ENCODE measurements at places on chromosomes 2 and 18.

DNA sequence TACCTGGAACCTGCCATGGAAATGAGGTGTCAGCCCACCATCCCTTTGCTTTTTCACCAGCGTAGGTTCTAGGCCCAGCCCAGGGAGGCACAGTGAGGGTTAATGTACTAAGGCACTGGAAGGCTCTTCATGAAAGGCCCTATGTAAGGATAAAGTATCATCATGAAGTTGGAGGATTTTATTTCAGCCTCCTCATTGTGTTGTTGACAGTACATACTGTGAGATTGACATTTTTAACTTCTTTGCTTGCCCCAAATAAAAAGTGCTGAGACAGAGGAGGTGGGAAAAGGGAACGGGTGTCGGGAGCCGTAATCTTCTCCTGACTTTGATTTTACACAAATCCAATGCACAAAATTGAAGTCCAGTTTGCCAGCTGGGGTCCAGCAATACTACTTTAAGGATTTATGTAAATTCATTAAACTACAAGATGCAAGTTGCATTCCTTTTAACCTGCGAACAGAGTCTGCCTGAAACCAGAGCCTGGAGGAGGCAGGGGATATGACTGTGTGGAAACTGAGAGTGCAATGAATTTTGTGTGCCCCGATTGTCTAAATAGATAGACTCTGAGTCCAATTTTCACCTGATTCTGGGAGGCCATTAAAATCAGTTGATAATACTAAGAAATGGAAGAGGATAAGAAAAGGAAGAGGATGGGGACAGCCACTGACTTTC, 5.4 kb upstream of the NCKAP5 start:
- DNase-seq: no peak

DNA sequence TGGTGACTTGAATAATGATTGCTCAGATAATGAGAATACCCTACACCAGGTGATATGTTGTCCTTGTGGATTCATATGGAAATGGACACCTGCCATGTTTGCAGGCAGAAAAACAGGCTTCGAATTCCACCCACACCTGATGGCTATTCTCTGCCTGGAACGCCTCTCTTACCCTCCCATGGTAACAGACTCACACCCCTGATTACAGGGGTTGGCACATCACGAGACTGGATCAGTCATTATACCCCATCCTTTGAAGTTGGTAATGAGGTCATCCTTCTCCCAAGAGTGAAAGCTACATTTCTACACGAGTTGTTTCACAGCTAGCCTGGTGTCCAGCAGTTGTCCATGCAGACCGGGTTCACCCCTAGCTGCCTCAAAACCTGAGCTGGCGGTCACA, 71.4 kb upstream of the MBOAT2 start:
- DNase-seq: no peak

GRCh38 chr2:64786343-64787018, 132.8 kb upstream of the SERTAD2 start:
- no peak for DNase-seq

- no peak for DNase-seq
Measured at GRCh38 chr2:224545884-224546644, 39.1 kb downstream of the CUL3 start.

DNA sequence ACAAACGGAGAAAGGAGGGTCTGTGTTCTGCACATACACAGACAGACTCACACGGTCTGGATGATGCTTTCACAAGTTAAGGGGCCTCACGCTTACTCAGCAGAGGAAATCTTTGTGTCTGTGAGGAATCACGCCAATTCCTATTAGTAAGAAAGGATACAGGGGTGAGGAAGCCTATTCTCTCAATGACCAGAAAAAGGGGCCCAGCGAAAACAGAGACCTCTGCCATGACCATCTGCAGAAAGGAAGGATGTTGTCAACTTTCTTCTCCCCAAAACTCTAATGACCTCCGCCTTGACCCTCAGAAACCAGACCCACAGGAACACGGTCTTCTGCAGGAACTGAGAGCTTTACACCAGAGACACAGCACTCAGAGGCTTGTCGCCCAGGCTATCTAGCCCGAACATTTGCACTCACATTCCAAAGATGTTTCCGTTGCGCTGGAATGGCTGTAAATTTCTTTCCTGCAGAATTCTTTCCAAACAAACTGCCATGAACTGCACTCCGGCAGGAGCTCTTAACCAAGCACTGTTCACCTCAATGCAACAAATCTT, 186.3 kb downstream of the TCF4 start:
- DNase-seq: no peak

DNA sequence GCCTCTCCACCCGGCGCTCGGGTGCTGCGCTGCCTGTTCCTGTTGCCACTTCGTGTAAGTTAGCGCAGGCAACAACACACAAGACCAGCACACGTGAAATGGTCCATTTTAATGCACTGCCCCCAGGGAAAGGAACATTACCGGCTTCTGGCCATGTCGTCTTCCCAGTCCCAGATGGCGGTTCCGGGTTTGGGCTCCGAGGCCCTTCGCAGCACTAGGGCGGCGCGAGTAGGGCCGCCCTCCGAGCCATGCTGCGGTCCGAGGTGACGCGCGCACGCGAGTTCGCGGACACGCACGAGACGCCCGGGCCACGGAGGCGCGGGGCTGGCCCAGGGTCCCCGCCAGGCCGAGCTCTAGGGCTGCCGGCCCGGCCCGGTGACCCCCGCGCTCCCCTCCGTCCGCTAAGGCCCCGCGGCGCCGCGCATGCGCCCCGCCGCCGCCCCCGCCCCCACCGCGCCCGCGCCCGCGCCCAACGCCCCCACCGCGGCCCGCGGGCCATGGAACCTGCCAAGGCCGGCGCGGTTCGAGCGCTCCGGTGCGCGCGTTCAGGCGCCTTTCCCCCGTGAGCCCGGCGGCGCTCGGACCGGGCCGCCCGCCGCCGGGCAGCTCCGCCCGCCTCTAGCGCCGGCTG, 367 bp upstream of the ZNF236 start:
- no peak for DNase-seq

DNA sequence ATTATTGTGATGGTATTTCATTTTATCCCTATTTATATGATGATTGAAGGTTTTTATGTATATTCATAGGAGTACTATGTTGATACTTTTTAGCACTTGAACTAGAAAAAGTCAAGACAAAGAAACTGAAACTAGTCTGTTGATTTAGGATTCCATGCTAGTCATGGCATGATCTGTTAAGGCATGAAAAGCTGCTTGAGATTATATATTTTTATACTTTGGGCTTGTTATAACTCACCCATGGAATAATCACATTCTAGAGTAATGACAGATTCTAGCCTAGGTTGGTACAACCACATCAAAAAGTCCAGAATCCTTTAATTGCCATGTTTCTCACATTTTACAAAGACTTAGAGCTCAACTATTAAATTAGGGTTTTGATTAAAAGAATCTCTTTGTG, 472.6 kb upstream of the CELF4 start:
- DNase-seq: no peak

- DNase-seq: no peak
Measured at GRCh38 chr18:2881840-2882195, 35.0 kb downstream of the EMILIN2 start.

- peak; percentile 79 for DNase-seq
Measured at GRCh38 chr2:37456479-37456878, 112.0 kb downstream of the QPCT start.

DNA sequence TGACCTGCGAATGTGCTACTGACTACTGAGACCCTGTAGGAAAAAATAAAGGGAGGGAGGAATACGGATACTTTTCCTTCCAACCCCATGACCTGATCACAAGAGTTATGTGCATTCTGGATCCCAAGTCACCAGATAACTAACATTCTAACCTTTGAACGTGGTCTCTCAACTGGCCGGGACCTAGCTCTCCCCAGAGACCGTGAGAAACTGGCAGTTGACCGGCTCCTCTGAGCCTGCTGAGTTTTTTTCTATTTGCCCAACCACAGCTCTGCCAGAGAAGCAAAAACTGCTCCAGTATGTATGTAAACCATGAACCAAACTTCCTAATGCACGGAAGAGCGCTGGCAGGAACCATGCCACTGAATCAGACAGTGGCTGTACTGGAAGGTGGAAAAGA, 47.5 kb upstream of the PTMA start:
- DNase-seq: no peak

DNA sequence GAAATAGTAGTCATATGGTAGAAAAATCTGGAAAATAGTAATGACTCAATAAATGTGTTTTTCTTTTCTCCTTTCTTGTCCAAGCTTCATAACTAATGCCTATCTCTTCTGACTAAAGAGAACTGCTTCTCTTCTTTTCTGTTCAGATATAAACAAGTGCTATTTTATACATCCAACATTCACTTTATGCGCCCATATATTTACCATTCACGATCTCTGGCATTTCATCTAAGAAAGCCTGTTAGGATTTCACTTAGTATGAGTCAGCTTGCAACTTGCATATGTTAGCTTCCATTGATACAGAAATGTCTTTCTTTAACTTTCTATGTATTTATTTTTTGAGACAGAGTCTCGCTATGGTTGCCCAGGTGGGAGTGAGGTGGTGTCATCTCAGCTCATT, 224.9 kb downstream of the VAPA start:
- DNase-seq: no peak

- no peak for DNase-seq
Measured at GRCh38 chr2:216915557-216916150, 55.8 kb upstream of the TNP1 start.

- DNase-seq: no peak
Measured at GRCh38 chr2:206442474-206442832, 879 bp upstream of the ADAM23 start.

DNA sequence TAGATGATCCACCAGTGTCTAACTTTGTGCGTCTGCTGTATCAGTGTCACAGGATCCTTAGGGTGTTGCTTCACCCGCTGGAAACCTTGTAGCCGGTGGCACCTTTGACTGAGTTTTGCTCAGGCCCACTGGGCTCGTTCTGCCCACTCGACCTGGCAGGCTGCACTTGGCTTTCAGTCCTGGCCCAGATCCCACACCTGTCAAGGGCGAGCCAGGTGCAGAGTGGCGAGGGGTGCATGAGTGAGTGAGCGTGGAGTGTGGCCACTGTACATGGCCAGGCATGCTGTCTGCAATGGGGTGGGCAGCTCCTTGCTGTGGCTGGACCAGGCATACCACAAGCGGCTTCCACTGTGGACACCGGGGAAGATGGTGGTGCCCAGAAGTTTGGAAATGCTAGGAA, 179.0 kb downstream of the FAM210A start:
- DNase-seq: no peak

GRCh38 chr2:215657844-215658243, 222.0 kb upstream of the FN1 start:
- DNase-seq: no peak

DNA sequence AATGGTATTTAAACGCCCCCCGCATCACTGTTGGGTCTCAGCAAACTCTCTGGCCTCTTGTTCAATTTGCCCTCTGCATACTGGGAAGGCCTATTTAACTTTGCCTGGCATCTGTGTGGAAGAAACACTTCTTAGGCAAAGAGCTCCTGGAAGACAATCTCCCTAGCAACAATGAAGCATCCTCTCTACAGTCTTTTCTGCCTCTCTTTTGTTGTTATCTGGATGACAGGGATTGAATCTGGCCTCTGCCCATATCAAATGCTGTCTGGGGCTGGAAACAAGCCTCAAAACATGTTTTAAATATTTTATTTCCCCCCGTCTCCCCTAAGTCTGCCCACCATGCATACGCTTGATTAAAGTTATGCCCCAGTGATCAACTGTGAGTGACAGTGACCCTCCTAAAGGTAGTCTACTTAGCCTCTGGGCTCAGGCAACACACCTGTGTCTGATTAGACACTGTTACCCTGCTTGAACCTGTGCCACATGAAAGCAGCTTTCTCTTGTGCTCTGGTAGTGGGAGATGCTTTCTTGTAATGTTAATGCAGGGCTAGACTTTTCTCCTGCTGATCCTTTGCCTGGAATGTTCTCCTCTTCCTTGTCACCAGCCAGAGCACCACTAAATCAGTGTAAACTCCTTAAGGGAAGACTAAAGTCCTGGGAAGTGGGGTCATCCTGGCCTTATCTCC, 34.9 kb downstream of the CDC42EP3 start:
- no peak for DNase-seq

GRCh38 chr2:106694964-106695470, 190.9 kb downstream of the ST6GAL2 start:
- no peak for DNase-seq

- no peak for DNase-seq
Measured at GRCh38 chr2:168210895-168211570, 36.4 kb downstream of the STK39 start.

- peak; percentile 87 for DNase-seq
Measured at GRCh38 chr2:96507957-96508520, 2.9 kb upstream of the NEURL3 start.

GRCh38 chr2:43812006-43812405, 26.6 kb downstream of the ABCG5 start:
- no peak for DNase-seq

DNA sequence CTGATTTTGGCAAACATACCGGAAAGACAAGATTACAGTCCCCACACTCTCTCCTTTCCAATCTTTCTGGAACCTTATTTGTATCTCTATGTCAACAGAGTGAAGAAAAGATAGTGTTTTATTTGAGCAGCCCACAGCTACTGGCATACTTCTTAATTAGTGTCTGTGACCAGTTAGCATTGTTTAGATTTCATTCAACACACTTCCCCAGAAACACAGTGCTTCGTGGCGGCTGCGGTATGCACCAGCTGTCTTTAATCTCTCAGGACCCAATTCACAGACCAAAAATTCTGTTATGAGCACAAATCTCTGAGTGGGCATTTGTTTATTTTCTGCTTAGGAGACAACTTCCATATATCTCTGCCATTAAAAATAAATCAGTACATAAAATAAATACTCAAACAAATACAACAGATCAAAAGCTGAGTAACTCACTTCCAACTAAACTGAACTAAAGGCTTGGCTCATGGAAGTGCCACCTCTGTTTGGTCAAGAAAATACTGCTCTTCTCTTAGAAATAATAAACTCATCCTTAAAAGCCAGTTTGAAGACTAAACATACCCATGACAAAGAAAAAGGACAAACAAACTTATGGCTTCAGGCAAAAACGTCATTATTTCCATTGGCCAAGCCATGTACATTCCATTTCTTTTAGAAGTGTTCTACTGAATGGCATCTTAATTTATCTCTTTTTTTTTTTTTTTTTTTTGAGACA, 392.4 kb downstream of the TXNL1 start:
- DNase-seq: no peak

- DNase-seq: no peak
Measured at GRCh38 chr2:21467280-21467818, 343.6 kb downstream of the TDRD15 start.

- DNase-seq: no peak
Measured at GRCh38 chr2:164066095-164066494, 330.3 kb upstream of the FIGN start.

DNA sequence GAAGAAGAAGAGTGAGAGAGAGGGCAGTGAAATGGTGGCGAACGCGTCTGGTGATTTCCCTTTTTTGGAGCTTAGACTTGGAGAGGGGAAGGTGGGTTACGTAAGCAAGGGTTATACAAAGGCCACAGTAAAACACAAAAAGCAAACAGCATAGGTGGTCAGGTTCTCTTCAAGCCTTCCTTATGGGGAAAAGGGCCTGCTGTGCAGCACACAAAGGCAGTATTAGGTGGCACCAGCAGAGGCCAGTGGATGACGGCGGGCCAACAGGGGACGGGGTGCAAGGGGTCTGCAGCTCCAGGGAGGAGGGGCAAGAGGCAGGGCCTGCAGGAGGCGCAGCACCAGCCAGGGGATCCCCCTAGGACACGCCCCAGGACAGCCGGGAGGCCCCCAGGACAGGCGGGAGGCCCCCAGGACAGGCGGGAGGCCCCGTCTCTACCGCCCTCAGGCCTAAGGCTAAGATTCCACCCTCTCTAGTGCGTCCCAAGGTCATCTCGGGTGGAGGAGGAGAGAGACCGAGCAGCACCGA, 32.6 kb upstream of the NPC1 start:
- DNase-seq: no peak
